Stimulated activated CD8-positive, alpha-beta memory T cell treated with anti-CD3 and anti-CD28 coated beads, Interleukin-2, amount 100 ng/mL, for 1 hour (primary cell): ENCODE measurements at places on chromosomes 13 and 19.

- DNase-seq = no peak
Measured at GRCh38 chr13:71323266-71323665, 543.7 kb downstream of the DACH1 start.

DNA sequence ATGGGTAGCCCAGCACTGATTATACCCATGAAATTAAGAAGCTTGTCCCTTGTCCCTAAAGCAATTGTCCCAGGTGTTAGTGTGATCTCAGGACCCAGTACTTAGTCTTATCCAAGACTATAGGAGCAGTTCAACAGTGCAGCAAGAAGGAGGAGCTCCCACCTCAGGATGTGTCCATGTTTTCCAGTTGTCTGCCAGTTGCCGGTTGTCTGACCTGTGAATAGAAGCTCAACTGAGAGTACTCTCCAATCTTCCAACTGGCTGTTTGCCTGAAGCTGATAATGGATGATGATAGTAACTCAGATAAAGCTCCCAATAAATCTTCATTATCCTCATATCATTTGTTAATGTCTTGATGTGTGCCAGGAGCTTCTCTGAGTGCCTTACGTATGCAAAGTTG lies 107.2 kb upstream of the HTR2A start:
- no peak for DNase-seq

DNA sequence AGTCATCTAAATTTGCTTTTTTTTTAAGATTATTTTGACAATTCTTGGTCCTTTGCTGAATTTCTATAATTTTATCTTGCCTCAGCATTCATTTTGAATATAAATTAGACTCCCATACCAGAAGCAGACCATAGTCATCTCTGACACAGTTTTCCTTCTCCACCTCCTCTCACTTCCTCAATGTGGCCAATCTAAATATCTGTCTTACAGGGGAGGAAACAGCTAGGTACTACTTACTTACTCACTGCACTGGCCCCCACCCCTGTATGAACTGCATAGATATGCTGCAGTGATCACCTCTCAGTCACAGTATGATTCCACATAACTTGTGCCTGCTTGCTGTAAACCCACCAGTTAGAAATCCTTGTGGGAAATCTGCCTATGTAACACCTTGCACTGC lies 665.6 kb downstream of the FGF9 start:
- no peak for DNase-seq

DNA sequence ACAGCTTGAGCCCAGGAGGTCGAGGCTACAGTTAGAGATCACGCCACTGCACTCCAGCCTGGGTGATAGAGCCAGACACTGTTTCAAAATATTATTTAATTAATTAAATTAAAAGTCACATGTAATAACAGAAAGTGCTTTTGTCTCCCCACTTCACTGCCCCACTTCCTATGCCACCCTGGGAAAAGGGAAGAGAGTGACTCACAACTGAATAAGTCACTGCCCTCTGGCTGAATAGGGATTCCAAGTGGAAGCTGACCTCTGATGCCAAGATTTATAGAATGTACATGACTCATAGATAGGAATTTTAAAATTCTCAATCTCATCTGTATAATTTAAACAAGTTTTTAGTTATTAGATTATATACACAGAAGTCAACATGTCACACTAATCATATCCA lies 22.2 kb upstream of the ERVV-1 start:
- DNase-seq = no peak

- DNase-seq = no peak
Measured at GRCh38 chr19:4510435-4511255, 7.6 kb downstream of the PLIN4 start.

DNA sequence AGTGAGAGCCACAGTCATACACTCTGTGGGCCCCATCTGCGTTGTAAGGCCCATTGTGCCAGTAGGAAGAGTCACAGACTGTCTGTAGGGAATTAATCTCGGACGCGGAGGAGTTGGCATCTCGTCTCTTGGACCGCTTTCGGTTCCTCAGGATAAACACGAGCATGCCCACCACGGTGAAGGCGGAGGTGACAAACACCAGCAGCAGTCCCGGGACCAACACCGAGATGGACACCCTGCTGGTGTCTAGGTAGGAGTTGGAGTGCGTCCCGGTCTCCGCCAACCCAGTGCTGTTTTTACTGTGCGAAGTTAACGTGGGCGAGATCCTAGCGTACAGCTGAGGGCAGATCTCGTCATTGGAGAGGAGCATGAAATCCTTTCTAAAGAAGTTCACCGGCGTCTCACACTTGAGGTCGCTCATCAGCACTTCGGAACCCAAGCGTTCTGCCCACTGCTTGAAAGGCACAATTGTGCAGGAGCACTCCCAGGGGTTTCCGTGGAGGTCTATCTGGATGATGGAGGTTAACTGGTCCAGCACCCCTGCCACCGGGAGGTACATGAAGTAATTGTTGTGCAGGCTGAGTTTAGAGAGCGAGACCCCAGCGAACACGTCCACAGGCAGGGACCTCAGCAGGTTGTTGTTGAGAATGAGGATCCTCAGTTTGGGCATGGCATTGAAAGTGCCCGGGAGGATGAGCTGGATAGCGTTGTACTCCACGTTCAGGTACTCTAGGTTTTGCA lies 2.7 kb downstream of the SLITRK1 start:
- DNase-seq = no peak

DNA sequence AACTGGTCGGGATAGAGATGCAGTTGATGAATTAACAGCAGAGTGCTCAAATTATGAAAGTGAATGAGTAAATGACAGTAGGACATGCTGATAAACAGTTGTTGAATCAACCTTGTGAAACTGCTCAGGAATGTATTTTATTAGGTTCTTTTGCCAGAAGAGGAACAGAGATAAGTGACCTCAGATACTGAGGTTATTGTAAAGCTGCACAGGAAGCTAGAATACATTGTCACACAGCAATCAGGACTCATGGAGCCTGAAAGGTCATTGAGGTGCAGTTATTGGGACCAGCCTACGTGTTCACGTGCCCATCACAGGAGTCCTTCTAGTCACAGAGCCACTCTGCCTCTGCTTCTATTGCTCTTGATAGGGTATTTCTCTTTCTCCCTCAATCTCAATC lies 47.5 kb upstream of the MED4 start:
- no peak for DNase-seq

- no peak for DNase-seq
Measured at GRCh38 chr19:50897191-50897607, 14.0 kb downstream of the KLK4 start.

DNA sequence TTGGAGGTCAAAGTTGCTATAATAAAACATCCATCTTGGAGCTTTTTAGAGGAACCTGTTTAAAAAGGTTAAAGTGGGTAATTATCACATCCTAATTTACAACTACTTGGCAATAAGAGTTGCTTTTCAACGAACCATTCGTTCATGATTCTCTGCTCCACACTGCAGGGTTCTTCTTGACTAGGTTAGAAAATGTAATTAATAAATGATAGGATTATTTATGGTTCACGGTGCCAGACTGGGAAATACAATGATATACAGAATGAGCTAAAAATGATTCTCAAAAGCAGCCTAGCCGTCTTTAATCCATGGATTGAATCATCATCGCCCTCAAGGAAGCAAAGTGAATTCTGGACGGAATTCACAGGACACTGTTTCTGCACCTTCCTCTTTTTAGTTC lies 291.2 kb downstream of the TEX29 start:
- DNase-seq = no peak

DNA sequence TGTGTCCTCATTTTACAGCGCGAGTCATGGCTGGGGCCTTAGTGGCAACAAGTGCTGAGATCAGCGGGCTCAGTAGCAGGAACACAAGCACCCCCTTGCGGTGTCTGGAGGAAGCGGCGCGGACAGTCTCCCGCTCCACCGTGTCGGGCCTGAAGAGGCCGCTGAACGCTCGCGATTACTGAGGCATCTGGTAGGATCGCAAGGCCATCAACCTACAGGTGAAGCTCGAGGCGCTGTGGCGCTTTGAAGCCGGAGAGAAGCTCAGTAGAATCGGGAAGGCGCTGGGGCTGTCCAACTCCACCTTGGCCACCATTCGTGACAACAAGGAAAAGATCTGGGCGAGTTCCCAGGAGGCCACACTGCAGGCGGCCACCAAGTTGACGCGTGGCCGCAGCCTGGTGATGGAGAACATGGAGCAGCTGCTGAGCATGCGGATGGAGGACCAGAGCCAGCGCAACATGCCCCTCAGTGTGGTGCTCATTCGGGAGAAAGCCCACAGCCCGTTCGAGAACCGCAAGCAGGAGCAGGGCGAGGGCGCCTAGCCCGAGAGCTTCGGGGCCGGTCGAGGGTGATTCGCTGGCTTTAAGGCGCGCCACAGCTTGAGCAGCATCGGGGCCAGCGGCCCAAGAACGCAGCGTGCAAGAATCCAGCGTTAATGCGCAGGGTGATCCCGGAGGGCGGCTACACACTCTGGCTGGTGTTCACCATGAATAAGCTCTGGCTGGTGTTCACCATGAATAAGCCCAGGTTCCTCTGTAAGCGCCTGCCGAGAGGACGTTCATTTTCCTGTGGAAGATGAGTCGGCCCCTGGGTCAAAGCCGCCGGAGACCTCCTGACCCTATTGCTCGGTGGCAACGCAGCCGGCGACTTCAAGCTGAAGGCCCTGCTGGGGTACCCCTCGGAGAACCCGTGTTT lies 8.3 kb upstream of the MZF1 start:
- peak; percentile 83 for DNase-seq

GRCh38 chr19:36169084-36169760 lies 17.0 kb upstream of the COX7A1 start:
- DNase-seq = no peak

DNA sequence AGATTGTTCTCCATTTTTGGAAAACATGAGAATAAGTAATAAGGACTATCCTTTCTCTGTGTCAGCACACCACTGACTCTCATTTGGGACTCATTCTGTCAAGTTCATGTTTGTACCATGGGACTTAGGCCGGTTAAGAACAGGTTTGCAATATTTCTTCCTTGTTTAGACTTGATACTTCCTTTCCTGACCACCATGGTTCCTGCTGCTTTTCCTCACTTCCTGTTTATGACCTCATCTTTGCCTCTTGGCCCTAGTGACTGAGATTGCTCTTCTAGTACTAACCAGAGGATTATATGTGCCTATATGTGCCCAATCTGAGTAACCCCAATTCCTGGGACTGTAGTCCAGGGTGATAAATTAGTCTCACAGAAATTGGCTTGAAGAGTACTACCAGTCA lies 32.5 kb upstream of the NDFIP2 start:
- no peak for DNase-seq

GRCh38 chr19:1052349-1052975 lies 12.6 kb downstream of the ABCA7 start:
- DNase-seq = no peak

DNA sequence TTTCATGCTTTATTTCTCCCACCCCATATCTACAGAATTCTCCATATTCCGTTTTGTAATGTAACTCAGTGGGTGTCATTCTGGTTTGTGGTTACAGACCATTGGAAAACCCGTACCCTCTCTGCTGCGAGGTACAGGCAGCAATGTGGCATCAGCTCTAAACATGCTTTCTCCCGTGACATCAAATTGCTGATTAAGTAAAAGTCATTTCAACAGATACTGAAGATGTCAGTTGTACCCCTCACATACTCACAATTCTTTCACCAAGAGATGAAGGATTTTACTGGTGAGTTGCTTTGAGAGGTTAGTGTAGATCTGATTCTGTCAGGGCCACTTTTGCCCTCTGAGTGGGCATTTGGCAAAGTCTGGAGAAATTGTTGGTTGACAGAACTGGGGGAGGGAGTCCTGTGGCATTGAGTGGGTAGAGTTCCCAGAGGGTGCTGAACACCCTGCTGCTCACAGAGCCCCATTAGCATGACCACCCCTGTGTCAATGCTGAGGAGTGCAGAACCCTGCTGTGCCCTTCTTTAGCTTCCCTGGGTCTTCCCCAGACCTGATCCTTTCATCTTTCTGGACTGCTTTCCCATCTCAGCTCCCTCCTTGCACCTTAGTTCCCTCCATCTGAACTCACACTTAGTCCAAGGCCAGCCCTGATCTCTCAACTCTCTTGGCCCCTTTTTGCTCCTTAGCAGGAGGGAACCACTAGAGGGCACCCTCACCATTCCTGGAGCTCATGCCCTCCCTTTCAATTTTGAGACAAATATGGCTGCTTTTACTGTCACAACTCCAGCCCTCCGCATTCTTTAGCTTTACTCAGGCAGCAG lies 39.9 kb upstream of the CEACAM8 start:
- no peak for DNase-seq

DNA sequence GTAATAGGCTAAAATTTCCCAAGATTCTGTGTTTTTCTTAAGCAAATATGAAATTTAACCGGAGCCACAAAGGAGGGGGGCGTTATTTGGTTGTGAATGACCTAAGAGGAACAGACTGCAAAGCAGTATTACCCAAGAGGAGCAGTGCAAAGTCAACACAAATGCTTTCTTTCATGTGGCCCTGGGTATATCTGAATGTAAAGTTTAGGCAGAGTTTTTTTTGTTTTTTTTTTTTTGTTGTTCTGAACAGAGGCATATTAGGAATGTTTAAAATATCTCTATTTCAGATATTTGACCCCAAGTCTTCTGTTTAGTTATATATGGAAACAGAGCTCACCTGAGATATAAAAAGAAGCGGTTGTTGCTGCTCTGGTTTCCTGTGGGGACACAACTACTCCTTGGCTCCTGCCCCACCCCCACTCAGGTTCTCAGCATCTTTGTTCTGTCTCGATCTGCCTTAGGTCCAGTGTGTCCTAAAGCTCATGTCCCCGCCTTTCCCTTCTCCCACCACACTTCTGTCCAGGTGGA lies 220.7 kb downstream of the RFC3 start:
- no peak for DNase-seq

DNA sequence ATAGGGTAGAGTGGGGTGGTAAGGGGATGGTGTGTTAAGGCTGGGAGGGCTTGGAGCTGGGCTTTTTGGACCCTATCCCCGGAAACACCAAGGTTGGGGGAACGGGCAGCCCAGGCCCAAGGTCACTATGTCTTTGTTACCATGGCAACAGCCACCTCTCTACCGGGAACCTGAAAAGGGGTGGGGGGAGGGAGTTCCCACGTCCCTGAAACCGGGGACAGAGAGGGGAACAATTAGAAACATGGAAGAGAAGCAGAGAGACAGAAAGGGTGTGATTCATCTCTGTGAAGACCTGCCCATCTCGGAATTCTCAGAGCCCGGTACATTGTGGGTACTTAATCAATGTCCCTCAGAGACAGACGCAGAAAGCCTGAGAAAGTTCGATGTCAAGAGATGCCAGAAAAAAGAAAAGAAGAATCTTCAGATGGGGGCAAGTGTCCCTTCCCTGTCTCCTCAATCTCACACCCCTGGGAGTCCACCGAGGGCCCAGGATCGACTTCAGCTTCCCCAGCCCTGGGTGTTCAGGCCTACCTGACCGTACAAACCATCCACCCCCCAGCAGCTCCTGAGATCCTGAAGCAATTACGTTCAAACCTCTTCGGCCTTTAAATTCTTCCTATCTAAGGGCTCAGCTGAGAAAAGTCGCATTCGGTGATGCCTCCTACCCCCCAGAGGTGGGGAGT lies 6.8 kb upstream of the LRFN1 start:
- DNase-seq = no peak
